NCI-H1694 (cell line): ENCODE measurements at places on chromosomes 7 and 10.

- DNase-seq = no peak
Observed at GRCh38 chr10:46218921-46219320, 67.9 kb upstream of the ANTXRL start.

DNA sequence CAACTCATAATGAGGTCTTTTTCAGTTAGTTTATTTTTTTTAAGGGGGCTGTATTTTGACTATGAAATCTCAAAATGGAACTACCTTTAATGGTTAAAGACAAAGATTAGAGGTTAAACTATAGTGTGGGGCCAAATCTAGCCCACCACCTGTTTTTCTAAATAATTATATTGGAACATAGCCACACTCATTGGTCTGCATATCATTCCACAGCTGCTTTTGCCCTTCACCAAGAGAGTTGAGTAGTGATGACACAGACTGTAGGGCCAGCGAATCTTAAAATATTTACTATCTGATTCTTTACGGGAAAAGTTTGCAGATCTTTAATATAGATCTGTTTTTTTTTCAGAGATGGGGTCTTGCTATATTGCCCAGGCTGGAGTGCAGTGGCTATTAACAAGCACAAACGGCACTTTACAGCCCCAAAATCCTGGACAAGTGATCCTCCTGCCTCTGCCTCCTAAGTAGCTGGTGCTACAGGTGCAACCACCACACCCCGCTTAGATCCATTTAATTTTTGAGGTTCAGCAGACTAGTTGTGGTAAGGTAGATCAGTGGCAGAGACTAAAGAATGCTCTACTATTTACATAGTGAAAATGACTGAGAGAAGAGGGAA, 25.8 kb downstream of the EPC1 start:
- DNase-seq = no peak

DNA sequence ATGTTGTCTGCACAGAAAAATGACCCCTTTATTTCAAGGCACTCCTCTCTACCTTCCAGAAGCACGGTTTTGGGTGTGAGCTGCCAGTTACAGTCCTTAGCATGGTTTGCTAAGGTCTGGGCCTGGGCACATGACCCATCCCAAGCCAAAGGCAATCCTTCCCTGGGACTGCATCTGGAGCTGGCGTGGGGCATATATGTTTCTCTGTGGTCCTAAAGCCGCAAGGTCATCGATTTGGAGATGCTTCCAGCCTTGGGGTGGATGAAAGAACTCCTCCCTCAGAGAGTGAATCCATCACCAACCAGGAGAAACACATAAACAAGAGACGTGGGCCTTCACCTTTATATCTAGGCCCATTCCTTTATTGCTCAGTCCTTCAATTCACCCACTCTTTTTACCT, 50.1 kb upstream of the IGFBP3 start:
- no peak for DNase-seq

- DNase-seq = peak; percentile 9
Observed at GRCh38 chr10:3784510-3785250, at the start of gene KLF6. Gene KLF6, minus strand, starts transcription at chr10:3785209. Its CDS starts 195 bp downstream, at chr10:3785014.

DNA sequence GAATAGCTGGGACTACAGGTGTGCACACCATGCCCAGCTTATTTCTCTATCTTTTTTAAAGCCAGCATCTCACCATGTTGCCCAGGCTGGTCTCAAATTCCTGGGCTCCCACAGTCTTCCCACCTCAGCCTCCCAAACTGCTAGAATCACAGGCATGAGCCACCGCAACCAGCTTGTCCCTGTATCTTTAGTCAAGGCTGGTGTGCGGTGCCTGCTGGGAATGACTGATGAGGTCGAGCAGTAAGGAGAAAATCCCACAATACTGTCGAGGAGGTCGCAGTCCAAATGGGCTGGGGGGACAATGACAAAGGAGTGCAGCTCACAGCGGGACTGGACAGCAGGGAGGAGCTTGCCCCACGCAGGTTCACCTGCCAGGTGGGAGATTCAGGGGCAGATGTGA, 50.2 kb upstream of the CALN1 start:
- no peak for DNase-seq

DNA sequence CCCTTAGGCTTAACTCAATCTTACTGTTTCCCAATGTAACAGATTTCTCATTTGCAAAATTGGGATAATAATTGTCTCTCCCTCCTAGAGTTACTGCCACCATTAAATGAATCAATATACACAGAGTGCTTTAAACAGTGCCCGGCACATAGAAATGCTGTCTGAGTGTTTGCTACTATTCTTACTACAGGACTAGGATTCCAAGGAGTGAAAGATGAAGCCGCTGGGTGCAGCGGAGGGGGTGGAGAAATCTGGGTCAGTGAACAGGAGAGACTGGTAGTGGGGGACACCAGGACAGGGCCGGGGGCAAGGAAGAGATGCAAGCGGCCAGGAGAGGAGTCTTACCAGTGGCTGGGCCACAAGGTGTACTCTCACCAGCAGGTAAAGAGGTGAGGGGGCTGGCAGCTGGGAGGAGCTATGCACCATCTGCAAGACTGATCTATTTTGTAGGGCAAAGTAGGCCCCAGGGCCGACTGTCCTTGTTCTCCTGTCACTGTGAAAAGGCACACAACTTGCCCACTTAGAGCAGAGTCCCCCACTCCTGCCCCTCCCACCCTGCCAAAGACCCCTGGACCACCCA, 18.5 kb upstream of the PRRT4 start:
- DNase-seq = no peak

DNA sequence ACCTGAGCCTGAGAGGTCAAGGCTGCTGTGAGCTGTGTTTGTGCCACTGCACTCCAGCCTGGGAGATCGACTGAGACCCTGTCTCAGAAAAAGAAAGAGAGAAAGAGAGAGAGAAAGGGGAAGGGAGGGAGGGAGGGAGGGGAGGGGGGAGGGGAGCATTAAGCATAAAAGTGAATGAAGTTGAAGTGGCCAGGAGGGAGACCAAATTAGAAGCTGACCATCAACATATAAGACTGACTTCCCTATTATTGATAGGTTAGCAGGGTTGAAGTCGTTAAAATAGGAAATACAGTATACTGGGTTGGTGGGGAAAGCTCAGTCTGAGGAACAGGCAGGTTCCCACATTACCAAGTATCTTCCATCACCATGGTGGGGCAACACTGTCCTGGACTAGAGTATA, 117.1 kb upstream of the MKLN1 start:
- DNase-seq = no peak

GRCh38 chr10:79321951-79322350, 25.3 kb upstream of the PPIF start:
- no peak for DNase-seq

DNA sequence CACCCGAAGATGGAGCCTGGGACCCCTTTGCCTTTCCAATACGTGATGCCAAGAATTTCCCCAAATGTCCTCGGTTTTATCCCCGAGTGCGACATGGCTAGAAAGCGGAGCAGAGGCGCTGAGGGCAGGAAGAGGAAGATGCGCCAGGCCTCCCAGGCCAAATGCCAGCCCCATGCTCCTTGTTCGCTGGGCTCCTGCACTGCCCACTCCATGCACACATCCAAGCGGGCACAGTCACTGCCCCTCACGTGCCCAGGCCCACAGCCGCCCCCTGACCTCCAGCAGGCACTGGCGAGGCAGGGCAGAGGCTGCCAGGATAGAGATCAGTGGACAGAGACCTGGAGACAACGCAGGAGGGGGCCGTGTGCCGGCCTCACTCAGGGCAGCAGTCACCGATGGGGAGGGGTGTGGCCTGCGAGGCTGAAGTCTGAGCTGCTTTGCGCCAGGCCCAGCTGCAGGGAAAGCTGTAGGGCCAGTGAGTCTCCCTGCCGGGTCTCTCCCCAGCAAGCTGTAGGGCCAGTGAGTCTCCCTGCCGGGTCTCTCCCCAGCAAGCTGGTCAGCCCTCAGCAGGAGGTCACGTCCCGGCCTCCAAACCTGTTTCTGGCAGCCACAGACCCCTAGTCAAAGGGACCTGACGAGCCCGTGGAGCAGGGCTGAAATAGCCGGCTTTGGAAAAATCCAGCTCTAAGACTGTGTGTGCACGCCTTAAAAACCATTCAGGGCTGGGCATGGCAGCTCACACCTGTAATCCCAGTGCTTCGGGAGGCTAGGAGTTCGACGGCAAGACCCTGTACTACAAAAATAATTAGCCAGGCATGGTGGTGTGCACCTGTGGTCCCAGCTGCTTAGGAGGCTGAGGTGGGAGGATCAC, 100.6 kb upstream of the DIP2C start:
- no peak for DNase-seq

DNA sequence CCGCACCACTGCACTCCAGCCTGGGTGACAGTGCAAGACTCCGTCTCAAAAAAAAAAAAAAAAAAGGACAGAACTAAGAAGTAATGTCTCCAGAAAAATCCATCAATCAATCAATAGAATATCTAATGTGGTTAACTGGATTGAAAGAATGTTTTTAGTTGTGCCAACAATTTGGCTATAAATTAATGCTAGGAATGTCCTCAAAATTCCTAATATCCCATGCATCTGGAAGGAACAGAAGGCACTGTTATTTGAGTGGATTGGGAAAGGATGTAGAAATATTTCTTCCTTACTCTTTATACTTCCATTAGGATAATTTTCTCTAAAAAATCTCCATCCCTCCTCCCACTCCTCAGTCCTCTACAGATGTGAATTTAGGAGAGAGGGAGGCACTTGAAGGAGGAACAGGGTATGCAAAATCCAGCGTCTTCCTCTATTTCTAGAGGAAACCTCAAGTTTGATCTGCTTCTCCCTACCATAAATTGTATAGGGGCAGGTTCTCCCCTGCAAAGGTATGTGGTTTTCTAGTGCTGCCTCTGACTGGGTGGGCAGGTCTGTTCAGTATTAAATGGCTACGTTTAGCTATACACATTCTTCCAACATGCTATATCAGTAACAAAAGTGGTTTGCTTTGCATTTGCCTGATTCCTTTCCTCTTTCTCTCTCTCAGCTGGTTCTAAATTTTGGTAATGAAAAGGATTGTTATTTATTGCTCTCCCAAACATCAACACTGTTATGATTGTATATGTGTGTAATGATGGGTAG, 54.1 kb downstream of the RNLS start:
- no peak for DNase-seq
